ENCODE measurements at places on chromosomes 11 and 22.

- DNase-seq: no peak
Observed at GRCh38 chr11:134663506-134664313, 251.7 kb upstream of the B3GAT1 start.

DNA sequence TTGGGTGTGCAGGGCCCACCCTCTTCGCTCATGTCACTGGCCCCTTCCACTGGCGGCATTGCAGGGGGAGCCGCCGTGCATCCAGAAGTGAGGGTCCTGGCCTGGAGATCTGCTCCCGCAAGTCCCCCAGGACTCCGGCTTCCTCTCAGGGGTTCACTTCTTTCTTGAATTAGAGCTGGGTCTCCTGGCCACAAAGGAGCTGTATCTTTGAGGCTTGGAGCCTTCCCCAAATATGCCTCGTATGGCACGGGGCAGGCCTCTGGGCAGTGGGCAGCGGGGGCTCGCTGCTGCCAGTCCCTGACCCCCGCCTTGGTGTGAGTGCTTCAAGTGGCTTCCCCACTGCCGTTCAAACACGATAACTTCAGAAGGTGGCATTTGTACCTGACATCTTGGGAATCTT, 7.4 kb upstream of the IFITM3 start:
- DNase-seq: no peak

GRCh38 chr11:48182860-48183526, 33.6 kb upstream of the OR4B1 start:
- DNase-seq: no peak

GRCh38 chr22:29459773-29460172, 20.2 kb upstream of the NEFH start:
- DNase-seq: no peak

DNA sequence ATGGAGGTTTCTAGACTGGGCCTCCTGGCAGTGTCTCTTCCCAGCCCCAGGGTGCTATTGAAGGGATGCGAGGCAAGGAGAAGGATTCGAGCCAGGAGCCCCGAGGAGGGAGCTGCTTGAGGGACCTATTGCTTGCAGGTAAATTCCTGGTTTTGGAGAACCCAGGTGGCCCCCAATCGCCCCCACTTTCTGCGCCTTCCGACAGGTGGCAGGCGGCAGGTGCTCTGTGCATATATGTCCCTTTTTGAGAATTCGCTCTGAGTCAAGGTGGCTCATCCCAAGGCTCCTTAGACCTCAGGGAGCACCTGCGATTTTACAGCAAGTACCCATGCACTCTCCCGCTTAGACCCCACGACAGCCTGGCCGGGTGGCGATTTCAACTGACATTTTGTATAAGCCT, 40.3 kb upstream of the SHISAL1 start:
- no peak for DNase-seq

- peak; percentile 51 for DNase-seq
Observed at GRCh38 chr11:19240420-19241259, at the start of gene E2F8. Gene E2F8 (minus strand): TSS chr11:19240945. CDS start chr11:19240121, 824 bp downstream.

DNA sequence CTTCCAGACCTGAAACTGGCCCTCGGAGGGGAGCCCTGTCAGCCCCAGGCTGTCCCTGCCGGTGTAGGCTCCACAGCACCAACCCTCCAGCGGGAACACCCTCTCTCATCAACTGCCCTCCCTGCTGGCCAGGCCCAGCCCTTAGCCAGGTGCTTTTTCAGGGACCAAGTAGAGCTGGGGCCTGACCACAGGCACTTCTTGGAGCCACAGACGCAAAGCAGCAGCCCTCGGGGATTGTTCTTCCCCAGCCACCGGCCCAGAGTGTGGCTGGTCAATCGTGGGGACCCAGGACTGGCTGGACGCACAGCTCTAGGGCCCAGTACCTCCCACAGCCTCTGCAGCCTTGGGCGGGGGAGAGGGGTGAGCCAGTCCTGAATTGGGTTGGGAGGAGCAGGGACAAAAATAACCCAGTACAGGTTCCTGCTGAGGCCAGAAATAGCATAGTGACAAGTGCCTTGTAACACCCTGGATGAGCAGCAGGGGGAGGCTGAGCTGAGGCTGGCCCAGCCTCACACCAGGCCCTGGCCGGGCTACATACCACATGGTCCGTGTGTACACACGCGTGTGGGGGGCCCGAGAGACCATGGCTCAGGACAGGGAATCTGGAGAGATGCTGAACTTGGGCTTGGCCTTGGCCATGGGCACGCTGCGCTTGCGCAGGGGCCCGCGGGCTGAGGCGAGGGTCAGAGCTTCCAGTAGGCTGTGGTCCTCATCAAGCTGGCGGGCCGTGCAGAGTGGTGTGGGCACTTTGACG, 2.0 kb downstream of the KCNJ11 start:
- no peak for DNase-seq

- no peak for DNase-seq
Observed at GRCh38 chr11:82765466-82766034, 31.9 kb upstream of the FAM181B start.

GRCh38 chr11:99188221-99188620, 167.5 kb downstream of the CNTN5 start:
- no peak for DNase-seq

DNA sequence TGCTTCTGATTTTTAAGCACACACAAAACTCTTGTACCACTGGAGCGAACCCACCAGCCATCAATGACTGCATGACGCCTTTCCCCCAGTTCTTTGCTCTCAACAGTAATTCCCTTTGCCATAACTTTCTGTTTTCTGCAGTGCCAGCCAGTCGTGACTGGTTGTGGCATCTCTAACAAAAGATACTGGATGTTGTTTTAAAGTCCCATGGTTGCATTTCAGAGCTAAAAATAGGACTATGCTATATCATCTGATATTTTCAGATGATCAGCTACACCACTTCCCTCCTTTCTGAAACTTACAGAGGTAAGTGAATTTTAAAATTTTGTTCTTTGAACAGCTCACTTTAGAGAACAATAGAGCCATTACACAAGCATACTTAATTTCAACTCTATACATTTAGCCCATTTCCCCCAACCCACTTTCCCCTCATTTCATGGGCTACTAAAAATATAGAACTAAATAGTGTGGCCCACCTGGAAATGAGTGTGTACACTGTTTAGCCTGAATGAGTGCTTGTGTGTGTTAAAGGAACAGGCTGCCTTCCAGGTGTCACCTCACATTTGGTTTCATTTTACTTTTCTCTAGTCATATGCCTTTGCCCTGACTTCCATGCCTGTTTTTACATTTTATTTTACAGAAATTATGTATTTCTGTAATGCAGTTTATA, 136.9 kb upstream of the ZC3H12C start:
- no peak for DNase-seq

DNA sequence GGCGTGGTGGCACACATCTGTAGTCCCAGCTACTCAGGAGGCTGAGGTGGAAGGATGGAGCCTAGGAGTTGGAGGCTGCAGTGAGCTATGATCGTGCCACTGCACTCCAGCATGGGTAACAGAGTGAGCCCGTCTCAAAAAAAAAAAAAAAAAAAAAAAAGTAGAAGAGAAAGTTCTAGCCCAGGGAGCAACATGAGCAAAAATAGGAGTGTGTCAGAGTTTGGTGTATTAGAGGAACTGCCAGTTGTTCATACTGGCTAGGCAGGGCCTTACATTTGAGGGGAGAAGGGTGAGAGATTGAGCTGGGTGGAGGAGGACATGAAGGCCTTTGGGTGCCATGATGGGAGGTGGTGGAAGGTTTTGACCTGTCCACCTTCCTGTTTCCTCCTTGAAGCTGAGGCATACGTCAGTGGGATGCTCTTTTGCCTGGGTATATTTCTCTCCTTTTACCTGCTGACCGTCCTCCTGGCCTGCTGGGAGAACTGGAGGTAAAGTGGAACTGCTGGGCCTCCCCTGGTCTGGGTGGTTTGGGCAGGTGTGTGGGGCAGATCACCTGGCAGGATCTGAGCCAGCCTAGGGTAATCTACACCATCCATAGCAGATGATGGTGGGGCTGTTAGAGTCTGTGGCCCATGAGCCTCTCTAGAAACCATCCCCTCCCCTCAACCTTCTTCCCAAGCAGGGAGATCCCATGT, 7.3 kb downstream of the SIDT2 start:
- no peak for DNase-seq

Measured in activated gamma-delta T cell (primary cell).